ENCODE measurements at places on chromosomes 16 and 17. TPM values are rescaled to one million over a fixed set of nuclear protein-coding genes. Genes with fewer than 3 reads are reported as not detected.

GRCh38 chr16:29825145-29826044, 5.1 kb downstream of the MVP start:
- H3K36me3 ChIP-seq, result no peaks in the 10 kb centered on the region
- peak; percentile 74 for DNase-seq
- peak overlapping the region; percentile 1 for H3K4me3 ChIP-seq
- H3K27me3 ChIP-seq, result no peaks in the 10 kb centered on the region
- H3K27ac ChIP-seq, result peak overlapping the region; percentile 91
- H3K4me1 ChIP-seq, result peaks cover 21% of the 10 kb centered on the region

- H3K27ac ChIP-seq, result no peak overlapping the region
- no peaks in the 10 kb centered on the region for H3K4me1 ChIP-seq
- H3K4me3 ChIP-seq, result no peak overlapping the region
- no peak for DNase-seq
Observed at GRCh38 chr16:13113741-13114140, 212.3 kb downstream of the SHISA9 start.

The SCO1 gene
- 23.4 TPM for total RNA-seq

The SLC16A13 gene
- not detected for total RNA-seq

- H3K27ac ChIP-seq, result no peak overlapping the region
- no peaks in the 10 kb centered on the region for H3K27me3 ChIP-seq
- H3K4me1 ChIP-seq, result no peaks in the 10 kb centered on the region
- DNase-seq, result no peak
Observed at GRCh38 chr16:3945751-3946603, 65.5 kb upstream of the CREBBP start.

- DNase-seq, result no peak
- H3K4me3 ChIP-seq, result no peak overlapping the region
- no peaks in the 10 kb centered on the region for H3K27me3 ChIP-seq
- H3K4me1 ChIP-seq, result no peaks in the 10 kb centered on the region
- H3K27ac ChIP-seq, result no peak overlapping the region
- no peaks in the 10 kb centered on the region for H3K36me3 ChIP-seq
Observed at GRCh38 chr16:3573146-3573815, 3.9 kb downstream of the NLRC3 start.

DNA sequence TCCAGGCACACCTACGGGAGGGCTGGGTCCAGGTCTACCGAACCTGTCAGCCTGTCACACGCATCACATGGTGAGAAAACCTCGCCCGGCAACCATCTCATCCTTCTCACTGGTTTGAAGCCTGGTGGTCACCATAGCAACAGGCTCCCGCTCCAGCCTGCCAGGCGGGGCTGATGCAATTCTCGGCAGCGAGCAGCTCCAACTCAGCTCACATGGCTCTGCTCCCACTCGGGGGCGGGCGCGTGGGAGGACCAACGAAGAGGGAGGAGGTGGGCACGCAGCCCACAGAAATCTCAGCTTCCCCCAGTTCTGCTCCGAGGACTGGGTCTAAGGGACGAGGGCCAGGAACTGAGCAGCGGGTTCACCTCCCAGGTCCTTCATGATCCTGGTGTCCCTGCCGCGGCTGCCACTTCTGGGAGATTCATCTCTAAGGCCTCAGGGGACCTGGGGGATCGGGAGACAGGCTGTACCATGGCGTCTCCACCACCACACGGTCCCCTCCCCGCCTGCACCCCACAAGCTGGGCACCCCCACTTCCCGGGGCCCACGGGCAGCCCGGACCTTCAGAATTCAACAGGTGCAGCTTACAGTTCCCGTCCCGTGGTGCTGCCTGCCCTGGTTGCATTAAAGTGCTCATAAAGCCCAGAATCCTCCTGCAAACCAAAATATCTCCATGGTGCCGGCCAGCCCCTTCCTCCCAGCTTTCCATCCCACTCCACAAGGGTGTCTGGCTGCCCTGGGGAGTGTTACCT, 25.8 kb downstream of the ABR start:
- H3K4me1 ChIP-seq, result no peaks in the 10 kb centered on the region
- H3K27me3 ChIP-seq, result no peaks in the 10 kb centered on the region
- H3K4me3 ChIP-seq, result no peak overlapping the region
- peak; percentile 92 for DNase-seq
- H3K36me3 ChIP-seq, result no peaks in the 10 kb centered on the region
- H3K27ac ChIP-seq, result no peak overlapping the region

GRCh38 chr17:48609759-48610281, 997 bp downstream of the HOXB7 start:
- no peaks in the 10 kb centered on the region for H3K4me1 ChIP-seq
- no peaks in the 10 kb centered on the region for H3K36me3 ChIP-seq
- peaks cover 32% of the 10 kb centered on the region for H3K27me3 ChIP-seq
- peak overlapping the region; percentile 42 for H3K4me3 ChIP-seq

DNA sequence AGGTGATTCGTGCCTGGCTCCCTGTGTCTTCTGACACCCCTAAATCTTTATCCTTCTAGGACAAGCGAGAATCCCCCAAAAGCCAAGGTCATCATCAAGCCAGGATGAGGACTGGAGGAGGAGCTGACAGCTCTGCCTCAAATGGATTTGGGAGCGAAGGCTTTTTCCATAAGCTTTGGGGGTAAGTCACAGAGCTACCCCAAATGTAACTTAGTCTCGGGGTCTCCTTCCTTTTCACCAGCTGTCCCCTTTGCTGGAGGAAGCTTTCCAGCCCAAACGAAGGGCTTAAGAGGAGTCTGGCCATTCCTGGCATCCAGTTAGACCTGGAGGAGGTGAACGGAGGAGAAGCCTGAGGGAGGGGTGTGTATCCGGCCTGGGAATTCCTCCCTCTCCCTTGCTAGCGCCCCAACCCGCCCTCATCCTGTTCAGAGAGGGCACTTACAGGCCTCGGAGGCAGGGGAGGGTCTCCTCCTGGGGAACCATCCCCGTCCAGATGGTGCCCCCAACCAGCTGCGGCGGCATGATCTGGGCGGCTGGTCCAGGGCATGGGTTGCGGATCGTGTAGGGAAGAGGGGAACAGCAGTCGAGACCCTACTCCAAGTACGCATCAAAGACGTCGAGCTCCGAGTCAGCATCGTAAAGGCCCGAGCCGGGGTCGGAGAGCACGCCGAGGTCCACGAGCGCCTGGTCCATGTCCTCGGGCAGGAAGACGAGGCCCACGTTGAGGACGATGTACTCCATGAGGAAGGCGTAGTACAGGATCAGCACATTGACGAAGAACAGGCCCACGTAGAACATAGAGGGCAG, 938 bp downstream of the DEXI start:
- H3K27me3 ChIP-seq, result no peaks in the 10 kb centered on the region
- H3K36me3 ChIP-seq, result no peaks in the 10 kb centered on the region
- peaks cover 51% of the 10 kb centered on the region for H3K4me1 ChIP-seq
- DNase-seq, result no peak
- peak overlapping the region; percentile 80 for H3K27ac ChIP-seq

GRCh38 chr17:16911141-16911937, 60.6 kb downstream of the TNFRSF13B start:
- H3K27ac ChIP-seq, result no peak overlapping the region
- no peak overlapping the region for H3K4me3 ChIP-seq
- DNase-seq, result peak; percentile 32
- no peaks in the 10 kb centered on the region for H3K36me3 ChIP-seq

DNA sequence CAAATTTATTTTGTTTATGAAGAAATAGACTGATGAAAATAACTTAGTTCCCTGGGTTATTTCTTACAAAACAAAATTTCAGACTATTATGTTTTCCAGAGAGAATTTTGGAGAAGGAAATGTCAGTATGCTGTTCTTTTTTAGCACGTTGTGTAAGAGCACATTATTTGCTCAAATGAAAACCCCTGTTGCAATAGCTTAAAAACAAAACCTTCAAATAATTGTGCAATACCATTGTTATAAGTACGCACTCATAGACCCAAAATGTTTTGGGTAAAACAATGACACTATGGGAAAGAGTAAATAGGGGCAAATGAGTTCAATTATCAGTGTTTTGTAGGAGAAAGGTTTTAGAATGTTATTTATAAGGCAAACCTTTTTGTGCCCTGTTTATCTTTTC, 18.2 kb downstream of the VMP1 start:
- peak overlapping the region; percentile 70 for H3K27ac ChIP-seq
- H3K4me3 ChIP-seq, result no peak overlapping the region
- H3K36me3 ChIP-seq, result no peaks in the 10 kb centered on the region
- no peak for DNase-seq
- peaks cover 7% of the 10 kb centered on the region for H3K4me1 ChIP-seq

- no peak overlapping the region for H3K27ac ChIP-seq
- H3K36me3 ChIP-seq, result no peaks in the 10 kb centered on the region
- H3K4me3 ChIP-seq, result no peak overlapping the region
- DNase-seq, result no peak
- no peaks in the 10 kb centered on the region for H3K4me1 ChIP-seq
Observed at GRCh38 chr16:56935201-56935600, 3.3 kb downstream of the HERPUD1 start.

The PRSS36 gene
- not detected for total RNA-seq

DNA sequence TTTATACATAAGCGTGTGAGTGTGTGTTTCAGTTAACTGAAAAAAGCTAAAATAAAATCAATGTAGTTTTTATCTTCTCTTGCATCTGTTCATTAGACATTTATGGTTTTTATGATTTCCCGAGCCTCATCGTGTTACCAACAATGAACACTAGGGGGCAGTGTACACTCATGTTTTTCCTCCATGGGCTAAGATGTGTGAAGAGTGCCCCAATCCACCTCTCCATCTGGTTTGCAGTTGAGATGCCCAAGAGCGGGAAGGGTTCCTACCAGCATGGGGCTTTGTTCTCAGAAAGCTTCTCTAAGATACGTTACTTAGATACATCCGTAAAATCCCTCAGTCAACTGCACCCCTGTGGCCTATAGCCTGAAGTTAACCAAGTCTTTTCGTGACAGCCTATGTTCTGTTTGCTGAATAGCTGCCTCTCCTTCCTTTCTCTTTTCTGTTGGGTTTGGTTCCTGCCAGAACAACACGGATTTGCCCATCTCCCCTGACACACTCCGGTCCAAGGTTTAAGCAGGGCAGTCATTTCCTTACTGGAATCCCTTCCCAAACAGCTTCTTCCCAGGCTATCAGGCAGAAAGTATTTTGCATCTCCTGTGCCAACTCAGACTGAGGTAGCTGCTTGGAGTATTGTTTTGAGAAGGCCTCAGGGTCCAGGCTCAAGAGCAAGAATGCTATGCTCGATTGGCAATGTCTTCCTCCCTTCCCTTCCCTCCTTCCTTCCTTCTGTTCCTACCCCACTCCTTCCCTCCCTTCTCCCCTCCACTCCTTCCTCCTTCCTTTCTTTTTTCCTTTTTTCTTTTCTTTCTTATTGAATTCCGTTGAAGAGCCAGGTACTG, 12.9 kb upstream of the ELAC2 start:
- H3K27ac ChIP-seq, result no peak overlapping the region
- no peak for DNase-seq
- no peak overlapping the region for H3K4me3 ChIP-seq
- H3K36me3 ChIP-seq, result no peaks in the 10 kb centered on the region
- no peaks in the 10 kb centered on the region for H3K27me3 ChIP-seq

The SOST gene
- not detected for total RNA-seq

- DNase-seq, result no peak
- H3K36me3 ChIP-seq, result no peaks in the 10 kb centered on the region
- no peak overlapping the region for H3K4me3 ChIP-seq
- H3K27me3 ChIP-seq, result no peaks in the 10 kb centered on the region
- no peak overlapping the region for H3K27ac ChIP-seq
Observed at GRCh38 chr17:64084940-64085649, 44.8 kb downstream of the ERN1 start.
